ENCODE measurements at places on chromosomes 2 and 18. TPM values are rescaled to one million over a fixed set of nuclear protein-coding genes. Genes with fewer than 3 reads are reported as not detected.

DNA sequence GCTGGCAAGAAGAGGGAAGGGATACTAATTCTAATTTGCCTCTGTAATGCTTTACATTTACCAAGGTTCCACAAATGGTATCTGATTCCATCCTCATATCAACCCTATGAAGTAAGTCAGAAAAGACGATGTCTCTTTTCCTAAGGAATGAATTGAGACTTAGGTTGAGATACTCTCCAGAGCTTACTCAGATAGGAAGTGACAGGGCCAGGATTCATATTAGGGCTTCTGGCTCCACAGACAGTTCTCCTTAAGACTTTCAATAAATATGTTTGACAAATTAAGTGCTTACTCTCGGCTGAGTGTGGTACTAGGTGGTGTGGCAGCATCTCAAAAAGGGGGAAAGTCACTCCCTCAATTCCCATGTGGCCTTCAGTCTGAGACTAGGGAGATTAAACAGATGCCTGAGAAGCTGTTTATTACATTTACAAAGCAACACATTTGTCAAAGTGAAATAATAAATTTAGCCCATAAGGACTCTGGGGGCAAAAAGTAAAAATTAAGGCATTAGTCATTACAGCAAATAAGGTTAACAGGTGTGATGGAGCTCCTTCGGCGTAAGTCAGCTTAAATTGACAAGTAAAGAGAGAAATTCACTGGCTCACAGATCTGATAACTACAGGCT lies 14.2 kb downstream of the CDK15 start:
- H3K4me3 ChIP-seq: no peak overlapping the region
- H3K27me3 ChIP-seq: peaks cover 4% of the 10 kb centered on the region
- DNase-seq: no peak
- no peaks in the 10 kb centered on the region for H3K36me3 ChIP-seq
- no peak overlapping the region for H3K27ac ChIP-seq

- H3K27ac ChIP-seq: no peak overlapping the region
- H3K27me3 ChIP-seq: no peaks in the 10 kb centered on the region
- H3K36me3 ChIP-seq: peaks cover 4% of the 10 kb centered on the region
- no peak for DNase-seq
These were observed 18.8 kb upstream of the TSPYL6 start for GRCh38 chr2:54274781-54275242.

Gene HOXD8
- not detected for total RNA-seq

Gene GPBAR1
- total RNA-seq: 0.19 TPM

Gene C2orf69
- total RNA-seq: 18.9 TPM

Gene MLPH
- not detected for total RNA-seq

DNA sequence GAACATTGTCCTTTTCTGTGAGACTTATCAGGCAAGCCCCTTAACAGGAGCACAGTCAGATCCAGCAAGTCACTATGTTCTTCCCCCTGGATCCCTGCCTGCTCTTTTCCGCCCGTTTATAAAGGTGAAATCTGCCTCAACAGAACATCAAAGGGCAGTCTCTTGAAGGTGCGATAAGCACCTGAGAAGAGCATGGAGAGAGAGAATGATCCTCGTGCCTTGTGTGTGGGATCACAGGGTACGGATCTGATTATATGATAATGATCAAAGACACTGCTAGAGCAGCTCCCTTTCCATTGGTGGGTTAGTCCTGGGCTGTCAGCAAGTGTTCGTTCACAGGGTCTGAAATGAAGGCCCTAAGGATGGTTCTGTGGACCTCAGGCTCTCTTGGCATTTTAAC lies 106.4 kb downstream of the ZAP70 start:
- H3K4me1 ChIP-seq: no peaks in the 10 kb centered on the region
- H3K27me3 ChIP-seq: no peaks in the 10 kb centered on the region
- no peak overlapping the region for H3K27ac ChIP-seq
- no peak for DNase-seq

GRCh38 chr2:147845411-147845971 lies 662 bp downstream of the ACVR2A start:
- peak overlapping the region; percentile 81 for H3K27ac ChIP-seq
- DNase-seq: peak; percentile 74
- H3K4me1 ChIP-seq: peaks cover 39% of the 10 kb centered on the region
- peaks cover 8% of the 10 kb centered on the region for H3K27me3 ChIP-seq
- peak overlapping the region; percentile 89 for H3K4me3 ChIP-seq

Gene CYP26B1
- total RNA-seq: not detected

- no peak overlapping the region for H3K27ac ChIP-seq
- peaks cover 11% of the 10 kb centered on the region for H3K27me3 ChIP-seq
- no peaks in the 10 kb centered on the region for H3K36me3 ChIP-seq
- no peak overlapping the region for H3K4me3 ChIP-seq
These were observed 24.6 kb upstream of the OTOS start for GRCh38 chr2:240165034-240165433.

- H3K4me1 ChIP-seq: peaks cover 95% of the 10 kb centered on the region
- peak overlapping the region; percentile 100 for H3K27ac ChIP-seq
- no peak for DNase-seq
- H3K4me3 ChIP-seq: peak overlapping the region; percentile 30
- no peaks in the 10 kb centered on the region for H3K27me3 ChIP-seq
These were observed 12.7 kb downstream of the ANKRD44 start for GRCh38 chr2:197297772-197298318.

Gene LRRTM4
- total RNA-seq: not detected

Gene KCNF1
- total RNA-seq: not detected

DNA sequence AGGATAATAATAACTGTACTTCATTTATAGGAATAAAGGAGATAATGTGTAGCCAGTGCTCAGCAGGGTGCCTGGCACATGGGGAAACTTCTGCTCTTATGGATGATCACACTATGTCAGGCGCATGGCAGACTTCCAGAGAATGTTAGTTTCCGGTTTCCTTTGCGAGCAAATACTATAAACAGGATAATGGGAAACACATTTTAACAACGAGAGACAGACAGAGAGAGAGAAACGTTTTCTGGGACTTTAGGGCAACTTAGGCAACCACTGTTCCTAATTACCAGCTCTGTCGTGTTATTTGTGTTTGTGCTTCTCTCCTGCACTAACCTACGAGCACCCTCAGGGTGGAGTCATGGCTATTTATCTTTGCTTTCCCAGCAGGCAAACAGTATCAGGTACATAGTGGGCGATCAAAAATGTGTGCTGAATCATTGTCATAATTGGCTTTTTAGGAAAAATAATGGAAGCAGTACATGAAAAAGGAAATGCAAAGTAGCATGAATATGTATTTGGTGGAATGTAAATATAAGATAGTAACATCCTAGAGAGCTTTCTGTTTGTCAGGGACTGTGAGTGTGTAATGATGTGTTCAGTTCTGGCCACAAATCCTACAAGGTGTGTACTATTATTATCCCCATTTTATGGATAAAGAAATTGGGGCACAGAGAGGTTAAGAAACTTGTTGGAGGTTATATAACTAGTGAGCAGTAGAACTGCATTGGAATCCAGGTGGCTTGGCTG lies 36.8 kb upstream of the IGFBP2 start:
- H3K27me3 ChIP-seq: peaks cover 11% of the 10 kb centered on the region
- H3K27ac ChIP-seq: no peak overlapping the region
- H3K4me1 ChIP-seq: no peaks in the 10 kb centered on the region
- DNase-seq: no peak

DNA sequence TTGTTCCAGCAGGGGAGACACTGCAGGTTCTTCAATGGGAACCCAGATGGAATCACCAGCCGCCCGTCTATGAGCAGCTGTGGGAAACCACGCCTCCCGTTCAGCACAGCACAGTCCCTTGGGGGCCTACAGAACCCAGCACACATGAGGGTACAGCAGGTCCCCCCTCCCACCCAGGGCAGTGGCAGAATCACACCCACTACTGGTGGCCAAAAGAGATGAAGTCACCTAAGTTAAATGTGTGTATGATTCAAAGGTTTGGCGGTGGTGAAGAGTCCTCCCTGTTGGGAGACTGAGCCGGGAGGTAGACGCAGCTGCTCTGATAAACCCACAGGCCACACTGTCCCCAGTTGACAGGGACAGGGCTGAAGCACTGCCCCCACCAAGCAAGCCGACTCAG lies 44.3 kb downstream of the L3MBTL4 start:
- DNase-seq: no peak
- no peaks in the 10 kb centered on the region for H3K4me1 ChIP-seq
- H3K4me3 ChIP-seq: no peak overlapping the region
- no peaks in the 10 kb centered on the region for H3K27me3 ChIP-seq
- H3K27ac ChIP-seq: no peak overlapping the region

- H3K27me3 ChIP-seq: no peaks in the 10 kb centered on the region
- H3K36me3 ChIP-seq: peaks cover 2% of the 10 kb centered on the region
- DNase-seq: no peak
These were observed 75.3 kb upstream of the PROKR1 start for GRCh38 chr2:68568116-68568515.

- peaks cover 4% of the 10 kb centered on the region for H3K27me3 ChIP-seq
- no peaks in the 10 kb centered on the region for H3K36me3 ChIP-seq
- no peak overlapping the region for H3K4me3 ChIP-seq
These were observed 72.7 kb upstream of the OTOS start for GRCh38 chr2:240213226-240213475.

DNA sequence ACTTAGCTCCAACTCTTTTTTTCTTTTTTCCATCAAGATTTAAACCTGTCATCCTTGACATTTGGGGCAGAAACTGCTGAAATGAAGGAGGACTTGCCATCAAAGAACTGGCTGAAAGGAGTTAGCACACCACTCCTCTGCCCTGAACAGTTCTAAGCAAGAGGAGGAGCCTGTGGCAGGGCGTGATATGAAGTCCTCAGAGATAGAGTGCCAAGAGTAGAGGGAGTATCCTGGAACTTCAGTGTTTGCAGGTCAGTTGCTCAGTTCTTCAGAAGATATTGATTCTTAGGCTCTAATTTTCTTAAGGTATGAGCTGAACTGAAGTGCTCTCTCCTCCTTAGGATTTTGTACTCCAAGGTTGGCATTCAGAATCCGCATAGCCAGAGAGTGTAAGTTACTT lies 15.2 kb downstream of the NABP1 start:
- H3K36me3 ChIP-seq: peaks cover 38% of the 10 kb centered on the region
- H3K27ac ChIP-seq: no peak overlapping the region
- no peaks in the 10 kb centered on the region for H3K27me3 ChIP-seq
- peaks cover 38% of the 10 kb centered on the region for H3K4me1 ChIP-seq
- no peak overlapping the region for H3K4me3 ChIP-seq
- no peak for DNase-seq

Data from activated CD4-positive, alpha-beta memory T cell treated with anti-CD3 and anti-CD28 coated beads for 36 hours (primary cell).